ENCODE measurements at places on chromosomes 7 and 10.
A peak's percentile ranks its signal among the peaks of the same experiment; 100 is the strongest.

DNA sequence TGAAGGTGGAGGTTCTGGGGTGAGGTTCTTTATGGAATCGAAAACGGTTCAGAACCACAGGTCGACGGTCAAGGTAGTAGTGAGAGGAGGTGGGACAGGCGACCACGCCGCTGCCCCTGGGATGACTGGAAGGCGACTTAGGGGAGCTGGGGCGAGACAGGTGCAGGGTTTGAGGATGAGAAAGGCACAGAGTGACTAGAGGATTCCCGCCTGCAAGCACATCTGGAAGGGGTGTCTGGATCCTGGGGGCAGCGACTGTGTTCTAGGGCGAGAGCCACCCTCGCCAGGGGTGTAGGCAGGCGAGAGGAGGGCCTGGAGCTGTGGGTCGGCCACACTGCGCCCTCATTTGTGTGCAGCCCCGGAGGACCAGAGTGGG, 468 bp upstream of the IRF5 start:
- DNase-seq: no peak

DNA sequence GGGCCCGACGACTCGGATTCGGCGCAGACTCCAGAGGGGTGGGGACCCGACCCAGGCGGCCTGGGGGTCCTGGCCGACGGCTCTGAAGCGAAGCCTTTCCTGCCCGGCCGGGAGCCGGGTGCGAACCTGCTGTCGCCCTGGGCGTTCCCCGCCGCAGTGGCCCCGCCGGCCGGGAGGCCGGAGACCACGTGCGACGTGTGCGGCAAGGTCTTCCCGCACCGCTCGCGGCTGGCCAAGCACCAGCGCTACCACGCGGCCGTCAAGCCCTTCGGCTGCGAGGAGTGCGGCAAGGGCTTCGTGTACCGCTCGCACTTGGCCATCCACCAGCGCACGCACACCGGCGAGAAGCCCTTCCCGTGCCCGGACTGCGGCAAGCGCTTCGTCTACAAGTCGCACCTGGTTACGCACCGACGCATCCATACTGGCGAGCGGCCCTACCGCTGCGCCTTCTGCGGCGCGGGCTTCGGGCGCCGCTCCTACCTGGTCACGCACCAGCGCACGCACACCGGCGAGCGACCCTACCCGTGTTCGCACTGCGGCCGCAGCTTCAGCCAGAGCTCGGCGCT, 15.4 kb downstream of the ZNF316 start:
- DNase-seq: no peak

DNA sequence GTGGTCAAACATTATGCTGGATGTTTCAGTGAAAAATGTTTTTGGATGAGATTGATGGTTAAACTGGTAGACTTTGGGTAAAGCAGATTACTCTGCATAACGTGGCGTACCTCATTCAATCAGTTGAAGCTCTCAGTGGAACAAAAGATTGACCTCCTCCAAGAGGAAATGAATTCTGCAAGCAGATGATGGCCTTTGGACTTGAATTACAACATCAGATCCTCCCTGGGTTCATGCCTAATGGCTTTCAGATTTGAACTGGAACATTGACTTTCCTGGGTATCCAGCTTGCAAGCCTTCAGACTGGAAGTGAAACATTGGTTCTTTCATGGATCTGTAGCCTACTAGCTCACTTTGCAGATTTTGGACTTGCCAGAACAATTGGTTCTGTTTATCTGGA, 169.3 kb upstream of the MALRD1 start:
- no peak for DNase-seq

DNA sequence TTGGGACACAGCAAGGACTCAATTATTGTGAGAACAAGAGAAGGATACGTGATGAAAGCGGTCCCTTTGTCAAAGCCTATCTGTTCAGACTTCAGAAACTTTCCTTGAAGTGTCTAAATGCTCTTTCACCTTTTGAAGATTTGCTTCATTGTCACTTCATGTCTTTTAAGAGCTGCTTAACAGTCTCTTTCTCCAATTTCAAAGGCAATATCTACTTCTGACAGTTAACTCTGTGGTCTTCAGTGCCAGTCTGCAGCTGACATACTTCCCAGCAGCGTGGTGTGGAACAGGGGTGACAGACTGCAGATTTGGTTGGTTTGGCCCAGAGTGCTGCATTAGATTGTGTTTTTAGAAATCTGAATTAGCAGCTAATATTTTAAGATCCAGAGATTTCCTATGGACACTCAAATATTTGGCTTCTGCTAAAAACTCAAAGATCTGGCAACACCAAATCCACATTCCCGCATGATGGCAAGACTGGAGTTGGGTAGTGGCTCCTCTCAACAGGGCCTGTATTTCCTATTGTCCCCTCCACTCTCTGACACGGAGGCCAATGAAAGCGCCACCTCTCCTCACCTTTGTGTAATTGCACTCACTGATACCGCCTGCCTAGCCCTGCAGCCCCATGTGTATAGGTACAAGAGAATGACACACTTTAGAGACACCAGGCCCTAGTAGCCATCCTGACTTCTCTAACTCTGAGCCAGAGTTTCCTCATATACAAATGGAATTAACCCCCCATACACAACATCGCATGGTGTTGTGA, 11.5 kb downstream of the SCRN1 start:
- DNase-seq: peak; percentile 85

- no peak for DNase-seq
These were observed 118.2 kb upstream of the C7orf33 start for GRCh38 chr7:148472406-148472805.

- DNase-seq: no peak
These were observed 289.6 kb downstream of the TCERG1L start for GRCh38 chr10:131021969-131022368.

- DNase-seq: peak; percentile 92
These were observed 47.6 kb downstream of the STEAP1B start for GRCh38 chr7:22452142-22452959.

GRCh38 chr7:114405427-114405826, 9.2 kb upstream of the FOXP2 start:
- DNase-seq: no peak

DNA sequence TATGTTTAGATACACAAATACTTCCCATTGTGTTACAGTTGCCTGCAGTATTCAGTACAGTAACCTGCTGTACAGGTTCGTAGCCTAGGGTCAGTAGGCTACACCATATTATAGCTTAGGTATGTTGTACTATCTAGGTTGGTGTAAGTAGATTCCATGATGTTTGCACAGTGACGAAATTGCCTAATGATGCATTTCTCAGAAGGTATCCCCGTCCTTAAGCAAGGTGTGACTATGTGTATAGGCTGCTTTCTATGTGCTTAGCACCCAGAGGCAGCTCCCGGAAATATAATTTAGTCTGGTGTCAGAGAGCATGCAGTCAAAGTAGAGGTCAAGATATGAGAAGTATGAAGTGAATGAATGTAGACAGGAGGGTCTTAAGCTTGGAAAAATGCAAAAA, 9.8 kb downstream of the MAPK8 start:
- DNase-seq: no peak

DNA sequence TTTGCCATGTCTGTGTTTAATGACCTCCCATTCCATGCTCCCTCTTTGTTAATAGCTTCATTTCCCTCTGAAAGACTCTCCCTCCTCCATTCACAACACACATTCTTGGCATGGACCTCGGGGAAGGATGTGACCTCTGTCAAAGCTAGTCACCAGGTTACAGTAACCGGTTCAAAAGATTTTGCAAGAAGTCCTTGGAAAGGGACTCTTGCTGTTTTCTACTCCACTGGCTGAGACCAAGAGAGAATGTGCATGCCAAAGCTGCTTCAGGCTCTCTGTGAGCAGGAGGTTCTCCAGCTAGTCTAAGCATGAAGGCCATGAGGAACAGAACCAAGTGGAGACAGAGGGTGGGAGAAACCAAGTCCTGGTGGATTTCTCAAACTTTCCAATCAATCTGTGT, 732.6 kb downstream of the CCSER2 start:
- no peak for DNase-seq

DNA sequence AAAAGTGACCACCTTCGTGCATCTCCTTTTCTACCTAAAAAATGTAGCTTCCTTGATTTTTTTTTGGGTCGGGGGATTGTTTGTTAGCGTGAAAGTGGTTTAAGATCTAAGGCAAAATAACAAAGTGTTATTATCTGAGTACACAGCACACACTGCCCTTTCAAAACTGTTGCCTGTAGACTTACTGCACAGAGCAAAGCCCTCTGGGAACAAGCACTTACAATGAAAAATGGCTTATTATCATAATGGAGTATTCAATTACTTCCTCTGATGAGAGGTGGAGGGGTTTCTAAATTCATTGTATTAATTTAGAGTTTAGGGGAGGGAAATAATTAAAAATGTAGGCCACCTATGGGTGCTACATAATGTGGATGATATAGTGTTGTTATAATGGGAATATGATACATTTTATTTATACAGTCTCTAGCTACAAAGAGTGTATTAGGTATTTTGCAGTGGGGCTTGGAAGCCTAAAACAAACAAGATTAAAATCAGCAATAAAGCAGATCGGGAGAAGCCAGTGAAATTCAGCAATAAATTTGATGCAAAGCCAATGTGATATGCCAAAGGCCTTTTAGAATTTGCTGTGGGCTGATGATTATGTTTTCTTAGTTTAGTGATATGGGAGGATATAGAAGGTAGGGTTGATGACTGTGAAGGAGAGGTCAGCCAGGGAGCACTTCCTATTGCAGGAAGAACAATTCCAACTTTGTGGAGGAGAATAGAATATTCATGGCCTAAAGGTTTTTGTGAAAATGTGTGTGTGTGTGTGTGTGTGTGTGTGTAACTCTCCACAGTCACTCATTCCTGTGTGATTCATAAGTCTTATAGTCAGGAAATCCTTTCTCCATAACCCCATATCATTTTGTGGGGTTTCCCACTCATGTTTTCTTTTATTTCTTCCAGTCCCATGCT, 17.7 kb upstream of the EXOC4 start:
- DNase-seq: no peak

GRCh38 chr10:91593834-91594233, 39.0 kb downstream of the PPP1R3C start:
- no peak for DNase-seq

DNA sequence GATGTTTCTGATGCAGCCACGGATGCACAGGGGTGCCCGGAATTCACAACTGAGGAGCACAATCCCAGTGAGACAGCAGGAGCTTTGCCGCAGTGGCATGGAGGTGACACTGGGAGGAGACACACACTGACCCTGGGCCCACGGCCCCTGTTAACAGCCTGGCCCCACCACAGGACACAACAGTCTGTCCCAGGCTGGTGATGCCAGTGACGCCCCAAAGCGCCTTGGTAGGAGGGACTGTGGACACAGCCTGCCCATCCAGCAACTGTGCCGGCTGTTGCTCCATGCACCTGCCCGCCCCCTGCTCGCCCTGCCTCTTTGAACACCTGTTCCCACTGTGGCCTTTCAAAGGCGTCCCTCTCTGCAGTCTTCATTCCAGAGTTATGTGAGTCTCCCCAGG, 49.8 kb downstream of the KLF6 start:
- DNase-seq: peak; percentile 41

DNA sequence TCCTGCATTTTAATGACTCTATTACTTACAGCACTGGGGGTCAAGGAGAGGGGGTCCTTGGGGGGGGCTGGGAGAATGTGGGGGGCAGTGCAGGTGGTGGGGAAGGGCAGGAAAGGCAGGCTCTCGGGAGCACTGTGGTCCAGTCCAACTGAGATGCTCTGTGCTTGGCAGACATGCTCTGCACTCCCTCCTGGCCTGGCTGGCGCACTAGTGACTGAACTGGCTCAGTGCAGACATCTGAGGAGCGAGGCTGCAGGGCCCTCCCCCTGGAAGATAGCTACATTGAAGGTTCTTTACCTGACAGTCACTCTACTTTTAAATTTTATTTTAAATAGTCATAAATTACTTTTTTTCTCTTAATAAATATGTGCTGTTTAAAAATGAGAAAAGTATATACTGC, 105.7 kb downstream of the NEURL1 start:
- no peak for DNase-seq

- no peak for DNase-seq
These were observed 16.1 kb upstream of the PCLO start for GRCh38 chr7:83178796-83179195.

DNA sequence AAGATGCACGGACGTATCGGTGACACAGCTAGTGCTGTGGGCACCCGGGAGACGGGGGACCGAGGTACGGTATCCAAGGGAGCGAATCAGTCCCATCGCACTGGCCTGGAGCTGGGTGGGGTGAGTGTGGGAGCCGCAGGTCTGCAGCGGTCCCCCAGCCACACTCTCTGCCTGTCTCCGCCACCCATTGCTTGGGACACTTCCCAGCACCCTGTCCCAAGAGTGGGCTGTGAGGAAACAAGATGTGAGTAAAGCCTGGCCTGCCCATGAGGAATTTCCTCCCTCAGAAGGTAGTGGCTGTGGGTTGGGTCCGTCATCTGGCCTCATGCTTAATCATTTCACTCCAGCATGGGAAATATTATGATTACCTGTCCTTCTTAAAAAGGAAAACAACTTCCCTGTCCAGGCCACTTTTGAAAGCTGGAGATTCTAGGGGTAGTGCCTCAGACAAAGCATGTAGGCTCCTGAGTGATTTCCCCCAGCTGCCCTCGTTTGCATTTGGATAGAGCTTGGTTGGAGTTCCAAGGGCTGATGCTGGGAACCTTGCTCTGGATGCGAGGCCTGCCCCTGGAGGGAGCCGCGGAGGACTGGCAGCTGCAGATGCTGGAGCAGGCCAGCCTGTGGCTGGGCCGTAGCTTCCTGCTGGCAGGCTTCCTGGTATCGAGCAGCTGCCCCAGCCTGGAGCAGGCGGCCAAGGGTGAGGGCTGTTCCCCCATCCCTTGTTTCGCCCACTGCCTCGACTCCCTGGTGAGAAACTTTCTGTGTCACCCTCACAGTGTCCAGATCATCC, 6.2 kb upstream of the ACTR3C start:
- no peak for DNase-seq

- no peak for DNase-seq
These were observed 36.0 kb upstream of the SLC26A3 start for GRCh38 chr7:107838816-107839565.

Data from Karpas-422 (cell line).